MV-4-11 (cell line): ENCODE measurements at places on chromosomes 6 and 20.
A peak's percentile ranks its signal among the peaks of the same experiment; 100 is the strongest.

- DNase-seq = no peak
Observed at GRCh38 chr6:162230147-162230752, 497.3 kb downstream of the PRKN start.

GRCh38 chr20:44805335-44805978 lies 4.9 kb downstream of the RIMS4 start:
- DNase-seq = peak; percentile 72

DNA sequence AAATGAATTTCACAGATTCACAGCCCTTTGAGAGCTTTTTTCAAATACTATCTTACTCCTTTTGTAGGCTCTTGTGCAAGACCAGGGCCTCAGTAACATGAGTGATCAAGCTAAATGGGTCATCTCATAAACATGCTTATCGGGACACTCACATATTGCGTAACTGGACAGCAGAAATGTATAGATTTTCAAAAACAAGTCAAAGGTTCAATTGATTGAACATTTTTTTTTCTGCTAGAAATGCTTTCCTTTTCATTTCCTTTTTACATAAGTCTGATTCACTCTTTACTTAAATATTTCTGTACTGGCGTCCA lies 8.7 kb upstream of the SALL4 start:
- no peak for DNase-seq

GRCh38 chr6:121759370-121759769 lies 323.9 kb downstream of the GJA1 start:
- peak; percentile 84 for DNase-seq

DNA sequence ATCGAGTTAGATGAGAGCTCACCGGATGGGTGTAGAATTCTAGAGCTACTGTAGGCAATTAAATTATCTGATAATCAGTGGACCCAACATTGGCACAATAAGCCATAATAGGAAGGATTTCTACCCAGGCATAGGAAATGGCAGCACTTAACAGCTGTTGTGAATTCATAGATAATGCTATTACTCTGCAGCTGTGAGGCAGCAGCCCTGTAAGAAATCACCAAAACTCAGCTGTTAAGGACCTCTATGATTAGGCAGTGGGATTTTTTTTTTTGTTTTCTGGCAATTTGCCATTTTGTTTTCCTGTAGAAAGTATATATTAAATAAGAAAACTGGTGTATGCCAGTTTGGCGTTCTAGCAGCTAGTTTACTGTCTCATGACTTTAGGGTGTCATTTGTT lies 609.1 kb upstream of the SLC35B3 start:
- DNase-seq = no peak

GRCh38 chr6:4128748-4129147 lies 6.6 kb downstream of the ECI2 start:
- no peak for DNase-seq

DNA sequence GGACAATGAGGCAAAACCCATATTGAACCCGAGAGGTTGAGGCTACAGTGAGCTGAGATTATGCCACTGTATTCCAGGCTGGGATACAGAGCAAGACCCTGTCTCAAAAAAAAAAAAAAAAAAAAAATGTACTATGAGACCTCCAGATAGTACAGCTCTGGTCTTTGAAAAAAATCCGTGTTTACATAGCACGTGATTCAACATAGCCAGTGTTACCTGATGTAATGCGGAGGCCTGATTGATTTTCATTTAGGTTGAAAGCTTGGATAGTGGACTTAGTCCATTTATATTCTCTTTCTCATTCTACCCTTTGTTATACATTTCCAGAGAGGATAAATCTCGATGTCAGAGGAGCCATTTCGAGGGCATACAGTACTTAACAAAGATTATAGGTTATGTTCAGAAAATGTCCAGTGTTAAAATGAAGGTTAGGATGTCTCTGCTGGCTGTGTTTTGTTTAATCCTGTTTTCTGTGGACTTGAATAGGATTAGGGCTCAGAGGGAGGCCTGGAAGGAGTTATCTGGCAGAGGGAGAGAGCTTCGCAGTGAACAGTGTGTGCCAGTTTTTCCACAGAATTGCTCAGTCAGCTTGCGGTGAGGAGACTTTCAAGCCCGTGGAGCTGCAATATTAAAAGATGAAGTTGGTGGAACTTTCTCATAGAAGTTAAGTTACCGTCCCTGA lies 33.9 kb upstream of the BCLAF1 start:
- no peak for DNase-seq

- DNase-seq = peak; percentile 66
Observed at GRCh38 chr6:137705160-137706082, 161.6 kb upstream of the TNFAIP3 start.

GRCh38 chr6:140779341-140779740 lies 1353.4 kb upstream of the GJE1 start:
- DNase-seq = no peak

DNA sequence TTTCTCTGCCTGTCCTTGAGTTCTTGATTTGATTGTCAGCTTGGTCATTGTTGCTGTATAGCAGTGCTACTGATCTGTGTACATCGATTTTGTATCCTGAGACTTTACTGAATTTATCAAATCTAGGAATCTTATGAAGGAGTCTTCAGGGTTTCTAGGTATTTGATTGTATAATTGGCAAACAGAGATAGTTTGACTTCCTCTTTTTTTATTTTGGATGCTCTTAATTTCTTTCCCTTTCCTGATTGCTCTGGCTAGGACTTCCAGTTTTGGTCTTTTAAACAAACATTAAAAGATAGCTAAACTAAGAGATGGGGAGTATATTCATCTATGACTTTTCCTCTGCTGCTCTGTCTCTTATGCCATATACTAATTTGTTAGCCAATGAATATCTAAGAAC lies 62.4 kb downstream of the NCOA7 start:
- no peak for DNase-seq

DNA sequence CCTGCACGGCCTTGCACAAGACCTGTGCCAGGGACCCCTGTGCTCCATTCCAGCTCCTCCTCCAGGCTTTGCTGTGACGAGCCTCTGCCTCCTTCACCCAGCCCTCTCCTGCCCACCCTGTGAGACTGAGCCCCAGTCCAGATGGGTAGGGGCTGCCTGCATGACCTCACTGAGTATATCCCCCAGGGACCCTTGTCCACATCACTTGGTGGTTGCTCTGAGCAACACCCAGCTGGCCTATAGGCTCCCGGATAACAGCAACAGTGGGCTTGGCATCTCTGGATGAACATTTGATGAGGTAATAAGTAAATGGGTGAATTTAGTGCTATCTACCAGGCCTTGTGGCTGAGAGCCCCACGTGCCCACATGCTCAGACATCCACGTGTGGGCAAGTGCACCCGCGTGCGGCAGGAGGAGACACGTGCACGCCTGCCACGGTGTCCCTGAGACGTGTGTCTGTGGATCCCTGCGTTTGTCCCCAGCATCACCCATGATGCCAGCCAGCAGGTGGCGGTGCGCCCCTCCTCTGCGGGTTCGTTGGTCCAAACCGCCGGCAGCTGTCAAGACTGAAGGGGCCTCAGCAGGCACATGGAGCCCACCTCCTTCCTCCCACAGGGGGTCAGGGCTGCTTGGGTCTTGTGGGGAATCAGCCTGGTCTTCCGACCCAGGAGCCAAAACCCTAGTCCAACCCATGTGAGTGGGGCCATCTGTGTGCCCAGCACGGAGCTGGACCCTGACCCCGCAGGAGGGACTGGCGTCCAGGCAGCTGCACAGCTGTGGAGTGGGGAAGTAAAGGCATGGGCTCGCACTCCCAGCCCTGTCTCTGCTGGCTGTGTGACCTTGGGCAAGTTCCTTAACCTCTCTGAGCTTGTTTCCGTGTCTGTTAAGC lies 45.9 kb downstream of the FGD2 start:
- peak; percentile 94 for DNase-seq

DNA sequence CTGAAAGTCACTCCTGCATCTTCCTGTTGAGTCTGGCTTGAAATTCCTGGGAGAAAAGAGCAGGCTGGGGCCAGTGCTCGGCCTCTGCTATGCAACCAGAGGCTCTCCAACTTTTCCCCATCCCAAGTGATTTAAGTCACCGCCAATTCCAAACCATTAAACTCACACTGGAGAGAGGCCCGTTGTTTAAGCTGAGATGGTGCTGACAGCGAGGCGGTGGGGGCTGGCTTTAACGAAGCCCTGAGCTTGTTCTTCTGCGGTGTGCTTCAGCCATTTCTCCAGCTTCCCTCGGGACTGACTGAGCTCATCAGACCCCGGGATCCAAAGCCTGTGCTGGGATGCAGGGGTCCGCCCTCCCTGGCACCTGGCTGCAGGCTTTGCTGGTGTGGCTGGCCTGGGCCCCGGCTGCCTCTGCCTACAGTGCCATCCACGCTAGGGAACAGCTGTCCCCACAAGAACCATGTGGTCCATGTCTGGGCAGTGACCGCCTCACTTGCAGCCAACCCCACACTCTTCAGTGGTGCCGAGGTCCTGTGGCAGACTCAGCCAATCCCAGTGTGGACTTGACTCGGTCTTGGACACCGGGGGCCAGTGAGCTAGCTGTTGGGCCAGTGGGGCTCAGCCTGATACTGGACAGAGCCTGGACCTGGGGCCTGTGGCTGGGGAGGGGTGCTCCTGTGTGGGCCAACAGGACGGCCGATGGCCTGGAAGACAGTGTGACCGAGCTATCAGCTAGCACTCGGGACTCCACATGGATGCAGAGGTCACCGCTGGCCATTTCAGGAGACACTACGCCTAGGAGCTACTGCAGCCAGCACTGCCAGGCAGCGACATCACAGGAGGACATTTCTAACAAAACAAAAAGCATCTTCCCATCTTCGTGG lies 21.2 kb downstream of the RAMACL start:
- no peak for DNase-seq

DNA sequence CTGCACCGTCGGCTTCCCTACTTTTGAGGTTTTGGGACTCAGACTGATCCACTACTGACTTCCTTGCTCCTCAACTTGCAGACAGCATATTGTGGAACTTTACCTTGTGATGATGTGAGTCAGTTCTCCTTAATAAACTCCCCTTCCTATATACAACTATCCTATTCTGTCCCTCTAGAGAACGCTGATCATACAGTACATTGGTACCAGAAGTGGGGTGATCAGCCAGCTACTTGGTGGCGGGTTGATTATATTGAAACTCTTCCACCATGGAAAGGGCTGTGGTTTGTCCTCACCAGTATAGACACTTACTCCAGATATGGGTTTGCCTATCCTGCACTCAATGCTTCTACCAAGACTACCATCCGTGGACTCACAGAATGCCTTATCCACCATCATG lies 7.6 kb upstream of the TAF4 start:
- no peak for DNase-seq

GRCh38 chr6:160733050-160733646 lies 31.1 kb downstream of the PLG start:
- DNase-seq = peak; percentile 44

DNA sequence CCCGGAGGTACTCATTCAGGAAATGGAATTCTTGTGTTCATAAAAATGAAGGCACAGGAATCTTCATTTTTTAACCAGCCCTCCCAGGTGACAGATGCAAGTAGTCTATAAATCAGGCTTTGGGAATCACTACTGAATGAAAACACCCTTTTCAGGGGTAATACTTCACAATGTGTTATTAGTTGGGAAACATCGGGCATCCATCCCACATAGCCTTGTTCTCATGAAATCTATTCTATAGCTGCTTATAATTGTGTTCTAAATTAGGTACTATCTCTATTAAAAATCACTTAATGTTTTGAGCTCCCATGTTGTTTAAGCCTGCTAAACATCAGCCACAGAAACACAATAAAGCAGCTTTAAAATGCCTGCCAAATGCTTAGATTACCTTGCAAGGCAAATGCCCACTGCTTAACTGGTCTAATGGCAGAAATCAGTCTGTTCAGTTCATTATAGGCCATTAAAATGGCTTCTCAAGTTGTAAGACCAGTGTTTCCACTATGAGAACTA lies 94.9 kb downstream of the L3MBTL3 start:
- no peak for DNase-seq

DNA sequence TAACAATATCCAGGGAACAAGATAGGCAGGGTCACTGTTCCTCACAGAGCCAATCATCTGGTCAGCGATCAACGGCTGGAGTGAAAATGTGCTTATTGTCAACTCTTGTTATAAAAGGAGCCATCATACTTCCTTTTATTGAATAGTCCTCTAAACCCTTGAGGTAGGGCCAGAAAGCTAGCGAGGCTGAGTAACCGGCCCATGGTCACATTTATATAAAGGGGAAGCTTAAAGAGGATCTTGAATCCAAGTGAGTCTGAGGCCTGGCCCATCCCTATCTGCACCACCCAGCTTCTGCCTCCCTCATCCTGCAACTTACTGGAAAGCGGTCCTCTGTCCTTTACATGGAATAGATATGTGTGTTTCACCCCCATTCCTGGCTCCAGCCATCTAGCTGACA lies 9.5 kb downstream of the PHACTR3 start:
- DNase-seq = peak; percentile 89
